Activated B cell treated with CpG ODN at 0.5 μM for 24 hours (primary cell): ENCODE measurements at places on chromosomes 1 and 21.

- no peak for DNase-seq
Measured at GRCh38 chr1:8201331-8201861, 116.5 kb upstream of the SLC45A1 start.

GRCh38 chr1:234433563-234434285 is 45.3 kb downstream of the TARBP1 start:
- DNase-seq = no peak

GRCh38 chr1:147434921-147435320 is 106.4 kb upstream of the BCL9 start:
- DNase-seq = no peak

GRCh38 chr1:34127006-34128000 is 37.7 kb downstream of the CSMD2 start:
- DNase-seq = no peak

DNA sequence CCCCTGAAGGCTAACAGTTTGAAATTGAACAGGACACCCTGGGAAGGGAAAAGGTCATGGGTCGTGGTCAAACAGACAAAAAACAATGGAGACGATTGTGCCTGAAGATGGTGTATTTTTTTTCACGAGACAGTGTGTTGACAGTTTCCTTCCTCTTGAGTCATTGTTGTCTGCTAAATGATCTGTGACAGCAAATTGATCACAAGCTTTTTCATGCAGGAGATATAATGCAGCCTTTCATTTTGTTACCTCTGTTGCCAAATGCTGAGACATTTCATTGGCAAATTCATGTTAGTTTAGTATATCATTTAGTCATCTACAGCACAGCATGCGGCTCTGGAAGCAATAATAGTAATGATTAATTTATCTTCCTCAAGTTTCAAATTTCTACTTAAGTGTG is 27.7 kb downstream of the UBE2U start:
- no peak for DNase-seq

- DNase-seq = no peak
Measured at GRCh38 chr1:33244143-33244808, 12.0 kb upstream of the ZNF362 start.

DNA sequence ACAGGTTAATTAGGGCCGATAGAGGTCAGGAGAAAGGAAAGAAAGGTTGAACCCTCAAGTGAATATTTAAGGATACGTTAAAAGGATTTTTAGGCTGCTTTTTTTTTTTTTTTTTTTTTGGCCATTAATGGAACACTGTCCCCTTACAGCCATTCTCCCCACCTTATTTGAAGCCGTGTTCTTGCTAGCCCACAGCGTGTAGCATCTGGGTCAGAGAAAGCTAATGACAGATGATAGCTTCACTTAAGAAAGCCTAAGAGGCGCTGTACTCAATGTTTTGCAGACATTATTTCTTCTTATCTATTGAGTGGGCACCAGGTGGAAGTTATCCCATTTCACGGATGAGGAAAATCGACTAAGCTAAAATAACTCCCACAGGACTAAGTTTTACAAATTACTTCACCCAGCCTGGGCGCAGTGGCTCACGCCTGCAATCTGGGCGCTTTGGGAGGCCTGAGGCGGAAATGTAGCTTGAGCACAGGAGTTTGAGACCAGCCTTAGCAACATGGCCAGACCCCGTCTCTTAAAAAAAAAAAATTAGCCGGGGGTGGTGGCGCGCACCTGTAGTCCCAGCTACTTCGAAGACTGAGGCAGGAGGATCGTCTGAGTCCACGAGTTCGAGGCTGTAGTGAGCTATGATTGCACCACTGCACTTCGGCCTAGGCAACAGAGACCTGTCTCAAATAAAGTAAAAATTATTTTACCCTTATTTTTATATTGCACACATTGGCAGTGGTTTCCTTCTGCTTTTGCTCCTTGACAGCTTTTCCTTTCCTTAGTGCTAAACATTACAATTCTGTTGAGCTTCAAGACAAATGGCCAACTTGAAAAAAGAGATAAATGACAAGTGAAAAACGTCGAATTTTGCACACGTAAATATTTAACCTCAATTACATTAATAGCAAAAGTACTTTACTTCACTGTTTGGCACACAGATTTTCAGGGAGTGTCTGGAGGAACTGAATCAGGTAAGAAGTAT is 1.1 kb upstream of the PHTF1 start:
- no peak for DNase-seq

DNA sequence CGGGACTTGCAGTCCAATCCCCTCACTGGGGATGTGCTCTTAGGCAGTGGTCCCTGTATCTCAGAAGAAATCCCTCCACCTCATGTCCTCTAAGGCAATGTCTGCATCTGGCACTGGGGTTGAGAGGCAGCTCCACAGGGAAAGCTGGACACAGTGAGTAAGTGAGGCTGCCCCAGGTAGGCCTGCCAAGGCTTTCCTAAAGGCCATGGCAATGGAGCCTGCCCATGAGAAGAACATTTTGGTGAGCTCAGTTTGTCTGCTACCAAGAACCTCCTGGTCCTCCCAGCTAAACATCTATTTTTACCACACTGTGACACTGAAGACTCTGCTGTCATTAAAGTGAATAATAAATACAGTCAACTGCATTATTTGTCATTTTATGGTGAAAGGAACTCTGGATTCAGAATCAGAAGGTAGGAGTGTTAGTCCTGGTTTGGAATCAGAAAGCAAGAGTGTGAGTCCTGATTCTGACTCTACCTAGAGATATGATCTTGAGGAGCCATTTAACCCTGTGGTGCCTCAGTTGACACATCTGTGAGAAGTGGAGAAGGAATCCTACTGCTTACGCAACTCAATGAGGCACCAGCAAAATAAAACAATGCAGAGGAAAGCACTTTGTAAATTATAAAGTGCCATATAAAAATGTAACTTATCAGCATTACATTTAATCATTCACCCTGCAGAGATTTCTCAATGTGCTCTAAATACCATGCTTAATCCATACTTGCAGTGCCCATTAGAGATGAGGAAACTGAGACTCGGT is 41.0 kb downstream of the TBX15 start:
- no peak for DNase-seq

DNA sequence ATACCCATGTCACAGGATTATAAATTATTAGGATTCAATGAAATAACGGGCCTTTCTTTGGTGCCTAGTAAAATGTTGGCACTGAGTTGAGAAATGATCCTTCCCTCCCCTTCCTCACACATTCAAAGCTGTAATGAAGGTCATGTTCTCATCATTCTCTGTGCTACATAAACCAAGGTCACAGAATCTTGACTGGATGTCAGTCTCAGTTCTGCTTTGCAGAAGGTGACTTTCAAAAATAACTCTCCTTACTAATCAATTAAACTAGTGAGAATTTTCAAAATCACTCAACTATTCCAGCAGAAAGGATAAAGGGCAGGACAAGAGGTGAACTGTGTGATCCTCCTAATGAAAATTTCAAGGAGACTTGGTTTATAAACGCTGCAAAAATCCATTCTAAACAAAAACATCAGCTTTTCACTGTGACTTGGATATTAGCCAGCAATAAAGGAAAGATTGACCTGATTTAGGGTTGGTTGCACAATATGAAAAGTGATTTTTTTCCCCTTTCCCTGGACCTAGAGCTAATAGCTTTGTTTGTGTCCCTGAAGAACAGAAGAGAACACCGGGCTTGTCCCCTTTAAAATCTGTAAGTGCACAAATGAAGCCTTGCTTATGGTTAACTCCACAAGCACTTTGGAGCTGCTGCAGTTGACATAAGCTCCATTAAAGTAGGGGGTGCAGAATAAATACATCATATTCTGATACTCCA is 120.1 kb downstream of the SEC16B start:
- no peak for DNase-seq

GRCh38 chr1:151196292-151196800 is 2.0 kb upstream of the PIP5K1A start:
- no peak for DNase-seq

GRCh38 chr1:94602316-94602715 is 60.8 kb upstream of the F3 start:
- no peak for DNase-seq

DNA sequence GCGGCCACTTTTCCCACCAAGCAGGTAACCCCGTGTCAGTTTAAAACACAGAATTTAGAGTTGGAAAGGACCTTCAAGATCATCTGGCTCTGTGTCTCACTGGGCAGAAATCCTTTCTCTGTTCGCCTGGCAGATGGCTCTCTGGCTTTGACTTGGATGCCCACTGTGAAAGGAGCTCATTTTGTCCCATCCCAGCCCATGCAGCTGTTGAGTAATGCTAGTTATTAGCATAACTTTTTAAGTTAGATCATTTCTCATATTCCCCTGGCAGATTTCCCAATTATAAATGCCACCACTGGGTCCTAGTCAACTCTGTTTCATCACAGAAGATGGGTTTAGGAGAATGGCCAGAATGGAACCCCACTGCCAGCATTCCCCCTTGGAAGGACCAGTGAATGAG is 55.9 kb downstream of the SLC35F3 start:
- no peak for DNase-seq
